ENCODE measurements at places on chromosomes 6 and 20.

DNA sequence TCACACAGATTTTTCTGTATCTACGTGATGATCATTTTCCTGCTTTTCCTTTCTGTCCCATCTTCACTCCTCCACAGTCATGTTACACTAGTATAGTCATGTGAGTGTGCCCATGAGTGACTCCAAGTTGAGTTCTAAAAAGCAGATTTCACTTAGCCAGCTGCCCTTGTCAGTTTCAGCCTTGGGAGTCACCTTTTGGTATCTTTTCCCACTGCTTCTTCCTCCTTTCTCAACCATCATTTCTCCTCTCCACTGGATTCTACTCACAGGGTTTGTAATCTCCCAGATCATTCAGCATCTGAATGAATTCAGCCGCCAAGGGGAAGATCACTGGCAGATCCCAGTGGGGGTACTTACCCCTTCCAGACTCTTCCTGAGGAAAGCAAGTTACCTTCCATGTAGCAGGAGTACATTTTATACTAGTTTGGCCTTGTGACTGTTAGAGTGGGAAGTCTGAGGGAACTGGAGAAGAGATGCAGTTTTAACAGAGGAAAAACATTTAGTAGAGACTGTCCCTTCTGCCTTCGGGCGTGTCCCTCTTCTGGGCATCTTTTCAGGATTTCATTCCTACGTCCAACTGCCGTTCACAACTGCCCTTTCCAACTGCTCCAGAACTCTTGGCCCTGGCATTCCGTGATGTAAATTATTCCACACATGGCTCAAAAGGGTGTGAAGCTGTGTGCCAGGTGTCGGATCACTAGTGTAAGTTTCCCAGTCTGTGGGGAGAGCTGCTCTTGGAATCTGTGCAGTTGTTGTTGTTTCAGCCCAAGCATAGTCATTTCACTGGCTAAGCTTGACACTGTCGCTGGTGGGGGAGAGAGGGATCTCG lies 38.9 kb downstream of the BICRAL start:
- DNase-seq, result no peak

GRCh38 chr6:30363459-30363858 lies 18.5 kb downstream of the RPP21 start:
- DNase-seq, result no peak

GRCh38 chr6:85172705-85173104 lies 277.2 kb upstream of the NT5E start:
- DNase-seq, result no peak

DNA sequence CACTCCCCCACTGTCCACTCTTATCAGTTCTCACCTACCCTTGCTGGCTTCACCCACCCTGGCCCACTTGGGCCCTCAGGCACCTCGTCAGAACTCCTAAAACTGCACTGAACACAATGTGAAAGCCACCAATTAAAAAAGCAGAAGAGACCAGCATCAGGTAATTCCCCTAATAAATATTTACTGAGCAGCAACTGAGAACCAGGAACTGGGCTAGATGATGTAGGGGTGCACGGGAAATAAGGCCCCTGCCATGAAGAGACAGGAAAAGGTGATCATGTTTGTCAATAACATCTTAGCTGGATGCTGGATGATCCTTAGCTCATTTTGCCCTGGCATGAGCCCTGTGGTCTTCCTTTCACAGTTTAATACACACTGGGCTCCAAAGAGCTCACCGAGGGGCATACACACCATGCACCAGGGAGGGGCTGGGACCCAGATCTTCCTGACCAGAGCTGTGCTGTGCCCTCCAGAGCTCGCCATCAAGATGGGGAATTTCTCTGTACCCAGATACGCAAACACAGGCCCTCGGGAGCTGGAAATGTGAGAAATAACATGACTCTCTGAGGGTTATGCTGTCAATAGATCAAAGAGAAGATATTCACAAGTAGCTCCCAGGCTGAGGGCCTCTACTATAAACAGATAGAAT lies 113.6 kb upstream of the SLC22A16 start:
- no peak for DNase-seq

- DNase-seq, result no peak
Measured at GRCh38 chr6:144248003-144248402, 37.1 kb upstream of the UTRN start.

DNA sequence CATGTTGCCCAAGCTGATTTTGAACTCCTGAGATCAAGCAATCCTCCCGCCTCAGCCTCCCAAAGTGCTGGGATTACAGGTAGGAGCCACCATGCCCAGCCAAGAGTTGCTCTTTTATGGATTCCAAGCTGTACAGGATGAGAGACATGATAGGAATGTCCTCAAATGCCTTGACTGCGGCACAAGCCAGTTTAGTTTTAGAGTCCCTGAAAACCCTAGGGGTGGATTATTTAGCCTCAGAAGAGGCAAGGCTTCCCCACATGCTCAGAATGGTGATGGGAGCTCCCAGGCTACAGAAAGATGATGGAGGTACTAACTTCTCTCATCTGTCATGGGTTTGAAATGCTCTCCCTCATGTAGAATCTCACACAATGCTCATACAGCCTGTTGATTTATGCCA lies 280.5 kb upstream of the PRND start:
- no peak for DNase-seq

DNA sequence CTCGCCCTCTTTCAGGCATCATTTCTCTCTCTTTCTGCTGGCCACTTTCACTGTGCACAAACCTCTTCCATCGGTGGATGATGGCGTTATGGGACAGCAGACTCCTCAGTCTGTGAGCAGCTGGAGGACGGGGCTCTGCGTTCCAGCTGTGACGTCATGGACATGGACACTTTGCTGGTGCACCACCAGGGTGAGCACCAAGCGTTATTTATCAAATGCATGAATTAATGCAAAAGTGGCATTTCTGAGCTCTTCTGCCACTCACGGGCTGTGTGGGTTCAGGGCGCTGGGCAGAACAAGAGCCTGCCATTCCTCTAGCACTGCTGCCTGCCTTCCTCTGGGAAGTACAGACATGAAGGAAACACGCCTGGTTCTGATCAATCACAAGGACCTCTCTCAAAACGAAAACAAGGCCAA lies 82.9 kb upstream of the MPC1 start:
- DNase-seq, result no peak

DNA sequence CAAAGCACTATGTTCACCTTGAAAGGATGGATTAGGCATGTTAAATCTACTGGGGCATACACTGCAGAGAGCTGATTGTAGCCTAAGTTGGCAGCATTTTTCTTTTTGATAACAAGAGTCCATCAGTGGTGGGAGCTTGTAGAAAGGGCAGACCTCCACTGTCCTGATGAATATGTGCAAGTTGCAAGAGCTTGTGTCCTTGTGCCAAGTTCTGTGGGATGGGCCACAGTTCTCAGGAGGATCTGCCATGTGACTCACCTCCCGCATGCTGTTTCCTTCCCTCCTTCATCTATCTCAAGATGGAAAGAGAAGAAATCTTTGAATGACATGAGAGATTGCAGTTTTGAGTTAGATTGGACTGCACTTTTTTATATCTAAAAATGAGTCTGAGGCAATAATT lies 58.3 kb upstream of the GGTLC1 start:
- no peak for DNase-seq

DNA sequence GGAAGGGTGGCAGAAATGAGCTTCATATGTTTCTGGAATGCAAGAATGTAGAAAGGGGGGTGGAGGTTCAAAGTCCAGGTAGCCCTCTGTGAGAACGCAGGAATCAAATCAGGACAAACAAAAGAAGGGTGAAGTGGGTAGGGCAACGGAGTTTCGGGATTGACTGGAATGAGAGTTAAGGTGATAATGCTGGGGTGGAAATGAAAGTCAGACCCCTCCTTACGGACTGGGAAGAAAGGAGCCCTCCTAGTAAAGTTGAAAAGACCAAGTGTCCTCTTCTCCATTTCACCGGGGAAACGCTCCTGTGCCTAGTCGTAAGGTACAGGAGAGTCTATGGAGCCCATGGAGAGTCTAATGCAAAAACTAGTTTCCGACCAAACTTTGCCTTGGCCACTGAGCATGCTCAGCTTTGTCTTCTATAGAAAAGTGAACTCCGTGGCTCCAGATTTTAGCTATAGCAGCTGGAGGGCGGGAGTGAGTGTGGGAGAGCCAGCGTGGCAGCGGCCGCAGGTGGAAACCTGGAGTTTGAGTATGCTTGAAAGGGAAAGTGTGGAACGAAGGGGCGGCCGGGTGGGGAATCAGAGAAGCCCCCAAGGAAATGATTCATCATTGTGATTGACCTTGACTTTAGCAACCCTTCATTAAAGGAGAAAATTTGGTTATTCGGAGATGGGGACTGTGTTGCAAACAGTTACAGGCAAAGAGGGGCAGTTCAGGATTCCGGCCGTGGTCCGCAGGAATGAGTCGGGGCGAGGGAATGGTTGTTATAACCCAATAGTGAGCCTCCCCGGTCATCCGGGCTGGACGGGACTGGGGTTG lies 1.3 kb upstream of the LRRC1 start:
- DNase-seq, result peak; percentile 30

- no peak for DNase-seq
Measured at GRCh38 chr6:4346659-4347333, 211.4 kb upstream of the ECI2 start.

Measured in T-helper 1 cell (primary cell).